ENCODE measurements at places on chromosomes 5 and 9.

- DNase-seq, result no peak
These were observed 14.7 kb downstream of the RFK start for GRCh38 chr9:76379494-76379893.

GRCh38 chr5:136084698-136085097 lies 47.9 kb upstream of the SMAD5 start:
- no peak for DNase-seq

DNA sequence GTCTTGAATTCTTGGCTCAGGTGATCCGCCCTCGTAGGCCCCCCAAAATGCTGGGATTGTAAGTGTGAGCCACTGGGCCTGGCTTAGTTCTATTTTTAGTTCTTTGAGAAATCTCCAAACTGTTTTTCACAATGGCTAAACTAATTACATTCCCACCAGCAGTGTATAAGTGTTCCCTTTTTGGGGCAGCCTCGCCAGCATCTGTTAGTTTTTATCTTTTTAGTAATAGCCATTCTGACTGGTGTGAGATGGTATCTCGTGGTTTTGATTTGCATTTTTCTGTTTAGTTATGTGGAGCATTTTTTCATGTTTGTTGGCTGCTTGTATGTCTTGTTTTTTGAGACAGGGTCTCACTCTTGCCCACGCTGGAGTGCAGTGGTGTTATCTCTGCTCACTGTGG lies 28.2 kb downstream of the CNOT6 start:
- no peak for DNase-seq

GRCh38 chr5:168736281-168736831 lies 157.2 kb upstream of the PANK3 start:
- DNase-seq, result no peak

GRCh38 chr9:19998823-19999455 lies 210.1 kb upstream of the SLC24A2 start:
- no peak for DNase-seq

- no peak for DNase-seq
These were observed 79.5 kb upstream of the FAM169A start for GRCh38 chr5:74945561-74946165.

DNA sequence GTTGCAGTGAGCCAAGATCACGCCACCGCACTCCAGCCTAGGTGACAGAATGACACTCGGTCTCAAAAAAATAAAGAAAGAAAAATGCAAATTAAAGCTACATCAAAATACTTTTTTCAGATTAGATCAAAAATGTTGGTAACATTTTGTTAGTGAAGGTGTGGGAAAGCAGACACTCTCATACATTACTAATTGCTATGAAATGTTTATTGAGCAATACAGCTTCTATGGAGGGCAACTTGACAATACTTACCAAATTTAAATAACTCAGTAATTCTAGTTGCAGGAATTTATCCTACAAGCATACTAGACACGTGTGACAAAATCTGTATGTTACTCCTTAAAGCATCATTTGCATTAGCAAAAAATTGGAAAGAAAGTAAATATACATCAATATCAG lies 4.1 kb downstream of the TRIM23 start:
- no peak for DNase-seq

DNA sequence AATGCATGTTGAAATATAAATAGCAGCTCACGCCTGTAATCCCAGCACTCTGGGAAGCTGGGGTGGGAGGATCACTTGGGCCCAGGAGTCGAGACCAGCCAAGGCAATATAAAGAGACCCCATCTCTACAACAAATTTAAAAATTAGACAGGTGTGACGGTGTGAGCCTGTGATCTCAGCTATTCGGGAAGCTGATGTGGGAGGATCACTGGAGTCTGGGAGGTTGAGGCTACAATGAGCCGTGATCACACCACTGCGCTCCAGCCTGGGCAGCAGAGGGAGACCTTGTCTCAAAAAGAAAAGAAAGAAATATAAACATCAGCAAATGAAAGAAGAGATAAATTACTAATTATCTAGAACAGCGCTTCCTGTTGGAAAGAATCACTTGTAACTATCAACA lies 105.0 kb downstream of the MAPKAP1 start:
- no peak for DNase-seq

DNA sequence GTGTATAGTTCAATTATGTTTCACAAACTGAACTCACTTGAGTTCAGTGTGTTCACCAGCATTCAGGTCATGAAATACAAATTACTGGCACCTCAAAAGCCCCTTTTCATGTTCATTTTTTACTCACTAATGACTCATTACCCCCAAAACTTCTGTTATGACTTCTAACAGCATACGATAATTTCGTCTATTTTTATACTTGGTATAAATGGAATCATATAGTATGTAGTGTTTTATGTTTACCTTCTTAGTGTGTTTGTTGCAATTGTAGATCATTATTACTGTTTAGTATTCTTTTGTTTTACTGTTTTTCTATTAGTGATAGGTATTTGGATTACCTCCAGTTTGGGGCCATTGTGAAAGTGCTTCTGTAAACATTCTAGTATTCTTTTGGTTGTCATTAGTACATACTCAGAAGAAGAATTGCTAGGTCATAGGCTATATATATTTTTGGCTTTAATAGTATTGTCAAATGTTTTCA lies 33.4 kb downstream of the DDX4 start:
- DNase-seq, result no peak

DNA sequence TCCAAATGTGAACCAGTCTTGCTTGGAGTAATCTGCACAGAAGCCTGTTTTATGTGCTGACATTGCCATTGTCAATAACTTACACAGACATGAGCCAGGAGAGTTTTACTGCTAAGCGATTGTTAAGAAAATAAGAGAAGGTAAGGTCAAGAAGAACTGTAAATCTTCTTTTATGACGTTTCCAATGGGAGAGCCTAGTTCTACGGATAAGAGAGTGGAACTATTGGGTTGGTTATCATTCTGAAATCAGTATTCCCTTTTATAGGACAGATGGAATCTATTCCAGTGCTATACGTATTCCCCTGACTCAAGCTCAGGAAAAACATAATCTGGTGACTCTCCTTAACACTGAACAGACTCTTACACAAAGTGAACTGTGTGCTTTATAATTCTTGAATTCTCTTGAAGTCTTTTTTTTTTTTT lies 137.9 kb upstream of the OTULINL start:
- DNase-seq, result no peak

DNA sequence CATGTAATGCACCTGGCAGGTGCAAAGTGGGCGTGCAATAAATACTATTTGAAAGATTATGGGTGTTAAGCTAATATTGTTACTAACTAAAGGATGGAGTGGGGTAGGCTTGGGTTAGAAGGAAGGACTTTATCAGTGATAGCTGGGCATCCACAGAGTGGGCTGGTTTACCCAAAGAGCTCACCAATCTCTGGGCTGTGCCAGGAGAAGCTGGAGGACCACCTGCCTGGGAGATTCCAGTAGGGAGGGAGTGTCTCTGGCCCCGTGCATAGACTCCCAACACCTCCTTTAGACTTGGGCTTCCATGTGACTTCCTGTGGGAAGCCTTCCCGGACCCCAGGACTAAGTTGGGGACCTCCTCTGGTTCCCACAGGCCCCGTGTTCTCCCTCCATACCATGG lies 5.6 kb upstream of the URM1 start:
- DNase-seq, result no peak

DNA sequence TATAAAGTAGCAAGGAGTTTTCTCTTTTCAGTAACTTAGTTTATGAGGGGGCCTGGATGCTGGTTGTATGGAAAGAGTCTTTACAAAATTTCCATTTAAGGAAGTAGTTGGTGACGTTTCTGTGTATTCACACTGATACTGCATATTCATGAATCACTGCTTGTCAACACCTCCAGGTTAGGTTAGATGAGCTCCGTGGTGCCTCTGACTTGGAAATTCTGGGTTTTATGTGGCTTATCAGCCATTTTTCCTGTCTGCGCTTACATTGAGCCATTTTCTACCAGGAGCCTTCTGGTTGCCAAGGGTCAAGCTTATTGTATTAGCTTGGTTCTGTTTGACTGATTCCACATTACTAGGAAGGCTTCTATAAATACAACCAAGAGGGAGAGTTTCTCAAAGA lies 128.3 kb downstream of the SLC28A3 start:
- no peak for DNase-seq

- DNase-seq, result no peak
These were observed 605.1 kb upstream of the KLF4 start for GRCh38 chr9:108094676-108094993.

- DNase-seq, result no peak
These were observed 29.9 kb upstream of the MTMR12 start for GRCh38 chr5:32342656-32343055.

GRCh38 chr9:21856301-21857094 lies 54.1 kb downstream of the MTAP start:
- DNase-seq, result no peak

DNA sequence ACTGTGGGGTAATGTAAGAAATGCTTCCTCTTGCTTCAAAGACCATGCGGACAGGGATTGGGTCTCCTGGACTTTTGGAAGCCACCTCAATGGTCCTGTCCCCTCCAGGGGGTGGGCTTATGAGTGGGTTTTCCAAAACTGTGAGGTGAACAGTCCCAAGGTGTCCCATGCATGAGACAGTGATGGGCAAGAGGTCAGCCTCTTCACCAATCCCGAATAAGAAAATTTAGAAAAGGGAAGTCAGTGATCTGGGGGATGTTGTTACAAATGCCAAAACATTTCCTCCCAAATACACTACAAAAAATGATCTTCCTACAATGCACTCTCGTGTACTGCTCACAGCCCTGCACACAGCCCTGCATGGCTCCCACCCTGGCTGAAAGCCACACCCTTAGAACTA lies 215.7 kb upstream of the TBC1D2 start:
- no peak for DNase-seq

GRCh38 chr5:96157841-96158291 lies 196.2 kb upstream of the ELL2 start:
- DNase-seq, result no peak

- no peak for DNase-seq
These were observed 68.5 kb downstream of the LMX1B start for GRCh38 chr9:126682113-126682810.

GRCh38 chr5:83149671-83150070 lies 72.3 kb downstream of the XRCC4 start:
- no peak for DNase-seq

GRCh38 chr9:35705372-35705771 lies 15.6 kb upstream of the TPM2 start:
- DNase-seq, result no peak

- DNase-seq, result no peak
These were observed 130.9 kb downstream of the NFIB start for GRCh38 chr9:14183001-14183400.

DNA sequence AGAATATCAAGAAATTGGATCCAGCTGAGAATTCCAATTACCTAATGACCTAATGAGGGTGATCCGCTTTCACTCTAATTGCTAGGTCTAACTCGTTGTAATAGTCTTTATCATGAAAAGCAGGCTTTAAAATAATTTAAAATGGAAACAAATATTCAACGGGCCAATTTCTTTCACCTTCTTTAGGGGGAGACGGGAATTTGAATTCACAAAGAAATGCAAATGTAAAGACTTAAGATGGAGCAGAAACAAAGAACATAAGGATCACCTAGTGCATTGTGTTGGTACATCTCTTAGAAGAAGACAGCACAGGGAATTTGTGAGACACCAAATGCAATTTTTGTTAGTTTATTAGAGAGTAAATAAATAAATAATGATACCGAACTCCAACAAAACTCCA lies 1.5 kb upstream of the KCNN2 start:
- no peak for DNase-seq

DNA sequence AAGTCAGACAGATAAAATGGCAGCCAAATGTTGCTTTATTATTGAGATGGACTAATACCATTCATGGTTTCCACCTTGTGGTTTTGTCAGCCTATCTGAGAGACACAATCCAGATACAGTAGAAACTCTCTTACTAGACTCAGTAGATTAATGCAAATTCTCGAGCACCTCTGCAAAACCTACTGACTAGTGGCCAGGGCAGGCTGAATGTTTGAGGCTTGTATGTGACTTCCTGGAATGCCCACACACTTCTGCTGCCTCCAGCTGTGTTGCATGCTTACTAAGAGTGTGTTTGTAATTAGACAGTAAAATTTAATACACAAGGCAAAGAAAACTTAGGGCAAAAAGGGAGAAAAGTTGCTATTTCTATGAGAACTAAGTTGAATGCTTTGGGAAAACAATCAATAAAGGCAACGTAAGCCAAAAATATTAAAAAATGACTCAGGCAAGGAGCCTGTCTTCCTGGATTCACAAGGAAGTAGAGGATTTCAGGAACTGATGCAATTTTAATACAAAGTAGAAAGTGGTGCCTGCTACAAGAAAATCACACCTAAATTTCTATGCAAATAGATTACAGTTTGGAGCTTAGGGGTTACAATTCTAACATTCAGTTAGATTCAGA lies 30.2 kb upstream of the CCNG1 start:
- DNase-seq, result no peak

DNA sequence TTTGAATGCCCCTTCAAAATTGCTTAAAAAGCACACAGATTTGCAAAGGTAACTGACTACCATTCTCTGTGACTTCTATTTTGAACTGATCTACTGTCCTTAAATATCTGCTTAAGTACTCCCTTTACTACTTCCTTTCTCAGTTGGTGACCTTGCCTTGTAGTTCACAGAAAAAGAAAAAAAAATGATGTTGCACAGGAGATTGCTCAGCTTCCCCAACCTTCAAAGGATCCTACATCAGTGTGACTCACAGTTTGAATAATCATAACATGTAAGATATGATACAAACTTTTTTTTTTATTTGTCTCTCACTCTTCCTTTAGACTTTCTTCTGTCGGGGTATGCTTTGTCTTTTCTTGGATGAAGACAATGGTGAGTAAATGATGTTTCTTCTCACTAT lies 1029.6 kb downstream of the CDH12 start:
- no peak for DNase-seq

GRCh38 chr5:56071470-56071869 lies 76.7 kb upstream of the IL6ST start:
- DNase-seq, result no peak

DNA sequence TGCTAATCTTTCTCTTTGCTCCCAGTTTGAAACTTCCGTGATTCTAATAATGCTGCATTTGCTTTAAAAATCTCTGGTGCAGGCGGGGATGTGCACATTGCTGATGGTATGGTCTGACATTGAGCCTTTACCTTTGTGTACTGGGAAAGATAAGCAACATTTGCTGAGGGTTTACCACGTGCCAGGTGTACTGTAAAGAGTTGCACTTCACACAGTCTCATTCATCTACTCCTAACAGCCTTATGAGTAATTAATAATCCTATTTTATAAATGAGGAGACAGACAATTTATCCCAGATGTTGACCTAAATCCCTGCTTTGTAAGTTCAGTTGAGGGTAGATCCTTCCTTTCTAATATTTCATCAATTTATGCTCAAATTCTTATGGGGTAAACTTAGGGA lies 726 bp upstream of the ADGRV1 start:
- no peak for DNase-seq

GRCh38 chr9:93893899-93894690 lies 61.1 kb downstream of the BARX1 start:
- DNase-seq, result no peak
